ENCODE measurements at places on chromosomes 5 and 9.

GRCh38 chr9:76926846-76927245 is 20.9 kb upstream of the PRUNE2 start:
- DNase-seq: no peak

DNA sequence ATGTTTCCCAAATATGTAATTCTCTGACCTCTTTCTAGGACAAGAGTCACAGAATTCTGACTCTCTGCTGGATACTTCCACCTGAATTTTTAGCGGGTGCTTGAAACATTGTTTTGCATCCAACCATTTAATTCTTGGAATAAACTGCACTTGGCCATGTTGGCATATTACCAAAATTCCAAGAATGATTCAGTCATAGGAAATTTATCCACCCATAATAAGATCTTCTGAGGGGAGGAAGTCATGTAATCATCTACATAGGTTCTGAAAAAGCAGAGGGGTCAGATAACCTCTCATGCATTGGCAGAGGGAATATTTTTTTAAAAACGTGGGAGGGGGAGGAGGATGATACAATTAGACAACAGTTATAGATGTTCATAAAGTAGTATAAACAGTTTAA is 156.9 kb downstream of the PAM start:
- DNase-seq: no peak

DNA sequence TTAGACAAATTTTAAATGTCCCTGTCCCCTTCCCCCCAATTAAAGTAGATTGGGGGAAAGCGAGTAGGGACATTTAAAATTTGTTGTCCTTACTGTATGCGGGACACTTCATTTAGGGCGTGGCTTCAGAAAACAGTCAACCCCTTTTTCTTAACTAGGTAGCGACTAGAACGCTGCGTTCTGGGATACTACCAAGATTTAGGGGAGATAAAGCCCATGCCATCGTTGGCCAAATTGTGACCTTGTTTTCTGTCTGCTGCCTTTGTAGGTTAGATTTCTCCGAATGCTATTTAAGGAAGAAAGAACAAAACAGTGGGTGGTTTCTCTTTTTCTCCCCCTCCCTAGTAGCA is 1.2 kb downstream of the CKS2 start:
- no peak for DNase-seq

DNA sequence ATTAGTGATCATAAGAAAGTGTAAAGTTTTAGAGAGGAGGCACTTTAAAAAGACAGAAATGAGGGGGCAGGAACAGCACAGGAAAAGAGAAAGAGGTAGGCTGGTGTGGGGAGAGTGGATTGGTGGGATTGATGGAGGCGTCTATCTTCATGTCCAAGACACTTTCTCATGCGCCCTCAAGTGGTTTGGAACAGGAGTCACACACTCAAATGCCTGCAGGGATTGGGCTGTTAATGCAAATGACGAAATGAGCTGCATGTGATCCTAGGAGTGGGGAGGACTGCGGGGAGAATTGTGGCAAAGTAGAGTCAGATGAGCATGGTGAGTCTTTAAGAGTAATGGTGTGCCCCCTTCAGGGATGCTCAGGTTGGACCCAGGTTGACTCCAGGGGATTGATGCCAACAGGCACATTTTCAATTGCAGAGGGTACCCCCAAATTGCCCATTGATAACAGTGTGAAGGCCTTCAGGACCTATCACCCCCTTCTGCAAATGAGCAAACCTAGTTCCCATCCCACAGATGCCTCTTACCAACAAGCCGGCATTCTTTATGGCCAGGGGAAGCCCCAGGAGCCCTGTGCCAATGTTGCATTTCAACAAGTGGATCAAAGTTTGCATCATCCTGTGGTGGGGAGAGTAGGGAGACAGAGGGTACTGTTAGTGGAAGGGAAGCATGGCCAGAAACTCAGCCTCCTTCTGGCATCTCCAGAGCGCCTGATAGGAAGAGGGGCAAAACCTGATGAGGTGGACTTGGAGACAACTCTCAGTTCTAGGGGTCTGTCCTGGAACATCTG is 5.3 kb downstream of the SLC36A3 start:
- no peak for DNase-seq

- DNase-seq: no peak
These were observed 55.2 kb upstream of the FYB1 start for GRCh38 chr5:39274398-39275085.

GRCh38 chr9:136782452-136782851 is 8.7 kb upstream of the TMEM141 start:
- DNase-seq: no peak

DNA sequence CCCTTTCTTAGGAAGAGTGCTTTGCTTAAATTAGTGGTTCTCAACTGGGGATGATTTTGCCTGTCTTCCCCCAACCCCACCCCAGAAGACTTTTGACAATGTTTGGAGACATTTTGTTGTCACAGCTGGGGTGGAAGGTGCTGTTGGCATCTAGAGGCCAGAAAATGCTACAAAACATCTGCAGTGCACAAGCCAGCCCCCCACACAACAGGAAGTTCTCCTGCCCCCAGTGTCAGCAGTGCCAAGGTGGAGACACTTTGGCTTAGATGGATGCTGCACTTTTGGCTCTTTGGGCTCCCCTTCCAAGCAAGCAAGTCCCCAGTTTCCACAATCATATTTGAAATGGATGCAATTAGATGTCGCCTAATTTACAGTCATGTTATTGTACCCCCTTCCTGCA is 2.7 kb downstream of the HEMGN start:
- no peak for DNase-seq

DNA sequence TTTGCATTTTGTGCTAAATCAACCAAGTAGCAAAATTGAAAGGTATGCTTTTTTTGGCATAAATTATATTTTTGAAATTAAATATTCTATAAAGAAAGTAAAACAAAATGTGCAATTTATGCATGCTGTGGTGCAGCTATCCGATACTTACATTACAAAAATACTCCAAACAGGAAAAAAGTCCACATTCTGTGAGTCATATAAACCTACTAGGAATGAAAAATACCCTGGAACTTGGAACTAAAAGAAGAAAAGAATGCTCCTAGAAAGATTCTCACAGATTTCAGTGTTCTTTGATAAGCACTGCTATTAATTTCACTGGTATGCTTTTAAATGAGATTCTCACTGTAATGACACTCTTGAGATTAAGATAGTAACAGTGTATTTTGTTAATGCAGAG is 92.6 kb downstream of the OSMR start:
- no peak for DNase-seq

DNA sequence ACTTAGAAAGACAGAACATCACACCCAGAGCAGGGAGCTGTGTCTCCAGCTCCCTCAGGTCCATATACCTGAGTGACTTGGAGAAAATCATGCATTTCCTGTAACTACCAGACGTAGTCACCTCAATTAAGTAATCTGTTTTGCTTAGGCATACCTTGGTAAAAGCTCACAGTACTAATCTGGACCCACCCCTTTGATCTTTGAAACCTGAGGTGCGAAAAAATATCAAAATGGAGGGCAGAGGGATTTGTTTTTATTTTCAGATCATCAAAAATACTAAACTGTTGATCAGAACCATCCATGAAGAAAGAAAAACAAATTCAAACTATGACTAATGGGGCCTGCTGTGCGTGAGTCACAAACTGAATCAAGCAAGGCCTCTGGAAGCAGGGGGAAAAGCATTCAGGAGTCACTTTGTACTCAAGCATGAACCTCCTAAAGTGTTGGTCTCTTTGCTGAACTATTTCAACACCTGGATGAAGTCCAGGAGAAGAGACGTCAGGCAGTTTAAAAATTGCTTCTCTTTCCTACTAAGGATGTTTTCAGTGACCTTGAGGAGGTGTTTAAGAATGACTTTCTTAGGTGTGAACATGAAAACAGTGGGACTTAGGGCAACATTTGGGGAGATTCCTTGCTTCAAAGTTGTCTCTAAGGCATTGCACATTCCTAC is 76.3 kb downstream of the MUSK start:
- no peak for DNase-seq

- no peak for DNase-seq
These were observed 11.2 kb upstream of the EGR1 start for GRCh38 chr5:138454121-138454520.

DNA sequence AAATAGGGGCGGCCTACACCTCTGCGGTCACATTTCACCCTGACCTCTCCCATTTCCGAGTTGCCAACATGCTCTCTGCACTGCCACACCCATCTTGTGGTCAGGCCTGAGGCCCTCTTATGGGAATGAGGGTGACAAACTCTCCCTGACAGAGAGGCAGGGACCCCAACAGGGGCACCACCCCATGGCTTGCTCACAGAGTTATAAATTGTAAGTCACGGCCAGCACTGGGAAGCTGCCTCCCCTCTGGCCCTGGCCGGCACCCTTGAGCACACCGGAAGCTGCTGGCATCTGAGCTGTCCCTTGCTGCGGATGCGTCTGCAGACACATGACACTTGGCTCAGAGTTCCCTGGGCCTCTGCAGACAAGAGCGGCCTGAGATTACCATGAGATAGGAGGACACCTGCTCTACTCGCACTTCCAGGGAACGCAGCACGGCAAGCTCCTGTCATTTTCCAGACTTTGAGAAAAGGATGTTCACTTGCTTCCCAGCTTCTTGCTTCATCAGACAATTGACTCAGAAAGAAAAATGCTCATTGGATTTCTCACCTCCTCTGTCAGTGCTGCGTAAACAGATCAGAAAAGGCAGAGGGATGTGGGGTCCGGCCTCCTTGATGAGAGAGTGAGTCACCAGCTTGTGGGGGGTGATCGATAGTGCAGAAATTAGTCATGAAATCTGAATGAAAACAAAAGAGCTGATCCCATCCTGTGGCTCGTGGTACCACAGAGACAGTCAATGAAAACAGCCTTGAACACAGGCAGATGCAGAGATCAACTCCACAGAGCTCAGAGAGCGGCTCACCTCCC is 269.8 kb downstream of the SYK start:
- no peak for DNase-seq

DNA sequence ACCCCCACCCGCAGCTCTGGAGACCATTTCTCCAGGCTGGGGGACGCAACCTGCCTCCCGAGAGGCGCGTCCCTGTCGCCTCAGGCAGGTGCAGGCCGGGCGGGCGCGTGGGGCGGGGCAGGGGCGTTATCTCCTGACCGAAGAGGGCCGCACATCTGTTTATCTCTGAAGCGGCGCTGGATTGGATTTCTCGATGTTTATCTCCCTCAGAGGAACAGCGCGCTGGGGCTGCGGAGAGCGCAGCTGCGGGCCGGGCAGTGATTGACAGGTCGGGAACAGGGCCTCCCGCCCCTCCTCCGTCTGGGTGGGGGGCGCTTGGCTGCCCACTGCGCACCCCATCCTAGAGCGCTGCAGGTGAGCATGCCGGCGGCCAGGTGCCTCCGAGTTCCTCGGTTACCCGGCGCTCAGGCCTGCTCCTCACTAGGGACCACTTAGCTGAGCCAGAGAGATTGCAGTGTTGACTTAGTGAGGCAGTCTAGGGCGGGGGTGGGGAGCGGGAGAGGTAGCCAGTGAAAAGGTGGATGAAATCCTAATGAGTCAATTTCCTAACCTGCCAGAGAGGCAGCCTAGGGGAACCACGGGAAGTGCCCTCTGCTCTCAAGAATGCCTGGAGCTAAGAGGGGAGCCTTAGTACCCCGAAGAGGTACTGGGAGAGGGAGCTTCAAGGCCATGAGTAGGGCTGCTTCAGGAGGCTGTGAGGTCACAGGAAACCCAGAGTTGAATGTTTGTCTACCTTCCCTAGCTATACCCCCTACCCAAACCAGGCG is 39.6 kb upstream of the TIFAB start:
- DNase-seq: no peak

GRCh38 chr9:131658377-131659129 is 81.3 kb downstream of the RAPGEF1 start:
- DNase-seq: no peak

- DNase-seq: no peak
These were observed 111.0 kb upstream of the SLC25A48 start for GRCh38 chr5:135723491-135723890.

DNA sequence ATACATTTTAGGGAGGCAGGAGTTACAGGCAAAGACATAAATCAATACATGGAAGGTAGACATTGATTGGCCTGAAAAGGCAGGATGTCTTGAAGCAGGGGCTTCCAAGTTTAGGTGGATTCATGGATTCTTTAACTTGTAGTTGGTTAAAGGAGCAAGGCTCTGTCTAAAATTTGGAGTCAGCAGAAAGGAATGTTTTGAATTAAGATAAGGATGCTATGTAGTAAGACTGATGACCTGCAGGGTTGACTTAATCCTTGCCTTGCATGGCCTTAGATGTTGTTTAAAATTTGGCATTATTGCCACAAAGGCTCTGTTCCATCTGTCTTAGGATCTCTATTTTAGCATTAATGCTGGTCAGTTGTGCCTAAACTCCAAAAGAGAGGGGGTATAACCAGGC is 171.3 kb downstream of the C5orf15 start:
- DNase-seq: no peak

DNA sequence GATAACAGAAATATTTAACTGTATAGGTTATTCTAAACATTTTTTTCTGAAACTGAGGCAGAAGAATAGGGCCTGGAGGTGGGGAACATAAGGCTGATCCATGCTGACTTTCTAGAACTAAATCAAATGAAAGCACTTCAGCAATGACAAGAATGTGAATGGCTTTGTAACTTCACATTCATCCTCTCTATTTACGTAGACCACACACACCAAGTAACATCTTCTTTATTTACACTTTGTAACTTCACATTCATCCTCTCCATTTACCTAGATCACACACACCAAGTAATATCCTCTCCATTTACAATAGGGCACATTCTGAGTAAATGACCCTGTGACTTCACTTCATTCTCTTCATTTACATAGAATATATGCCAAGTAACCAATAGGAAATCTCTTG is 251.8 kb upstream of the CDH9 start:
- DNase-seq: no peak

DNA sequence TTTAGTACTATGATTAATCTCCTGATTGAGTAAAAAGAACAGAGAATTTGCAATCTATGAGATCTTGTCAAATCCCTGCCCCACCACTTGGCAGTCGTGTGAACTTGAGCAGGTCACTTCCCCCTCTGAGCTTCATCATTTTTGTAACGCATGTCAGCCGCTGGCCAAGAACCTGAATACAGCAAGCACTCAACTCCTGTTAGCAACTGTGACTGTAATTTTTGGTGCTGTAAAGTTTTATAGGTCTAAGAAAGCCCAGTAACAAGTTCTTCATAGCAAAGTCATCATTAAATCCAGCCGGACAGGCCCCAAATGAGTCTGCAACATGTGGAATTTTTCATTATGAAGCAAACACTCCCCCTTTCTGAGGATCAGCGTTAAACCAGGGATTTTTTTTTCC is 49.4 kb downstream of the DRD1 start:
- DNase-seq: no peak

DNA sequence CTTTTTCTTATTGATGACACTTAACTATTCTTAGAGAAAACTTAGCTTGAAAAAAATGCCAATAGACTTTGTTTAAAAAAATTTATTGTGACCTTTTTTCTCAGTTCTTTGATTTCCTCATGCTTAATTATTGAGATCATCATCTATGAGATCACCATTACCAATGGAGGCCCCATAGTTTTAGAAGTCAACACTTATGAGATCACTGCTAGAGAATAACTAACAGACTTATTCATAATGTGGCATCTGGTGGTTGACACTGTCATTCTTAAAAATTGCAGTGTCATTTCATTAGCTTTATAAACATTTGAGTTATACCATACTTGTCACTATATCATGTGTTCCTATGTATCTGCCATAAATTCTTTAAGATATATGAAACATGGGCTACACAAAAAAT is 14.9 kb upstream of the FEM1C start:
- DNase-seq: no peak

- DNase-seq: no peak
These were observed 4.8 kb downstream of the SLC23A1 start for GRCh38 chr5:139378101-139378825.

GRCh38 chr5:141382469-141383294 is at the start of gene PCDHGA7:
PCDHGA7 (plus strand) TSS chr5:141382742; CDS start chr5:141382900, 158 bp downstream.
- no peak for DNase-seq

- no peak for DNase-seq
These were observed 37.4 kb downstream of the ARHGEF37 start for GRCh38 chr5:149618581-149619248.

GRCh38 chr5:10600626-10601245 is 36.9 kb downstream of the ANKRD33B start:
- no peak for DNase-seq
